Type B pancreatic cell (in vitro differentiated cells): ENCODE measurements at places on chromosomes 4 and X.

- DNase-seq, result no peak
Measured at GRCh38 chr4:142378179-142378578, 467.9 kb downstream of the INPP4B start.

DNA sequence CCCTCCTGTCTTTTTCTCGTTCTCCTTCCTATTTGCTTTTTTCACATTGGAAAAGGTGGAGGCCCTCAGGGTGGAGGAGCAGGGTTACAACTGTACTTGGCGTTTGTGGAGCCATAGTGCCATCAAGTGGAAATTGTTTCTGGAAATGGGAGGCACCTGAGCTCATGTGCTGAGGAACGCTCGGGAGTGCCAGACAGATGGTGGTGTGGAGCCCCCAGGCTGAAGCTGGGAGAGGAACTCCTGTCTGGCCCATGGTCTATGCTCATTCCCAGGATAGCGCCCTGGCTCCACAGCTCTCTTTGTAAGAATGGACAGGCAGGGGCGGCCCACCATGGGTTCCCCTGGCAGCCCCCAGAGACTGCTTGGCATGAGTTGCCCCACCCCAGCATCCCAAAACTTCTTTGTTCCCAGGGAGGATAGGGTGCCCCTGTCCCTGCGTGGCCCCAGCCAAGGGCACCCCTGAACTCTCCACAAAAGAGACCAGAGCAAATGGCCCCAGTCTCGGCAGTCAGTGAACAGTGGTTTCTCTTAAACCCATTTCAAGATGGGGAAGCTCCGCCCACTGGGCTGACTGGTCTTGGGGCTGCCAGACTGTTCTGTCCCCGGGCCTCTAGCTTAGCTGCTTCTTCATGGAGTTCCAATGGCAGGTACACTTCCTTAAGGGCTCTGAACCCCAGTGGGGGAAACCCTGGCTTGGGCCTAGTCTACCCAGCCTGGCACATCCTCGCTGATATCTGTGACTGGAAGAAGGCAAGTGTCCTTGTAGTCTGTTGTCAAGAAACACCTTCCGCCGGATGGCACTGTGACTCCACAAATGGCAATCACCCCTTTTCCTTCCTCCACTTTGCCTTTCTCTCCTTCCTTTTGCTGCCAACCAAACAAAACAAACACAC, 70.1 kb downstream of the NBDY start:
- DNase-seq, result peak; percentile 55

- DNase-seq, result no peak
Measured at GRCh38 chr4:101599620-101600019, 190.9 kb upstream of the BANK1 start.

DNA sequence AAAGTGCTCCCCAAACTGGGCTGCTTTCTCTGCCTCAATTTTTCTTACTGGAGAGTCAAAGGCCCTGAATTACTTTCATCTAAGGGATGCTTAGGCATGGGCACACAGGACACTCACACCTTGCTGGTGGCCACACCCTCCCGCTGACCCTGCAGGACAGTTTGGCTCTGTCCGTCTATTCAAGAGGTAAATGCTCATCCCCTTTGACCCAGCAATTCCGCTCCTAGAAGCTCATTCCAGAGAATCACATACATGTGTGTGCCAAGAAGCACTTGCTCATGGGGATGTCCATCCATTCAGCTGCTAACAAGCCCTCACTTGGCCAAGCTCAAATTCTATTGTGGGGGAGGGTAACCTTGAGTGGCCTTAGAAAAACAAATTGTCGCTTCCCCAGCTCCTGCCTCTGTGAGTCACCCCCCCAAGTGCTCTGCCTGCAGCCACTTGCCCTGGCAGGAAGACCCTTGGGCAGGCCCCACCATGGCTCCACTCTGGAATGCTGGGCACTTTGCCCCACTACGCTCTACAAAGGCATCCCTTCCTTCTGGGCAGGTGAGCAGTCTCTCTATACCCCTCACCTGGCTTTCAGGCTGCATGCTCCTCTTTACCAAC, 54.5 kb downstream of the HTRA3 start:
- peak; percentile 51 for DNase-seq

GRCh38 chr4:141144207-141144606, 10.9 kb upstream of the RNF150 start:
- no peak for DNase-seq

GRCh38 chrX:15564981-15565579, 35.7 kb downstream of the ACE2 start:
- DNase-seq, result no peak

DNA sequence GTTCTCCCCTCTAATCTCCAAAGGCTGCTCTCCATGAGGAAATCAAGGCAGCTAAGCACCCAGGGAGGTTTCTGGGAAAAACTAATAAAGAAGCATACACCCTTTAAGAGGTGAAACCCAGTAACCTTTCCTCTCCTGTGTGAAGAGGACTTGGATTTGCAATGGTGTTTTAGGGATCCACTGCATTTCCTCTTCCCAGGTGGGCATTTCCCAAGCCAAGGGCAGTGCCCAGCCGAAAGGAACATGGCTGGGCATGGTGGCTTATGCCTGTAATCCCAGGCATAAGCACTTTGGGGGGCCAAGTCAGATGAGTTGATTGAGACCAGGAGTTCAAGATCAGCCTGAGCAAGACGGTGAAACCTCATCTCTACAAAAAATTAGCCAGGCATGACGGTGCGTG, 5.4 kb upstream of the ZNF185 start:
- DNase-seq, result no peak

- peak; percentile 83 for DNase-seq
Measured at GRCh38 chr4:3791910-3792542, 25.8 kb downstream of the ADRA2C start.

- DNase-seq, result no peak
Measured at GRCh38 chrX:155889328-155889727, 8.2 kb downstream of the VAMP7 start.

GRCh38 chrX:54891573-54891972, 29.1 kb upstream of the TRO start:
- DNase-seq, result no peak

- no peak for DNase-seq
Measured at GRCh38 chr4:94251094-94251493, 43.4 kb downstream of the SMARCAD1 start.

- DNase-seq, result no peak
Measured at GRCh38 chr4:62544428-62544827, 1344.3 kb downstream of the ADGRL3 start.

GRCh38 chr4:24015782-24016181, 125.9 kb upstream of the PPARGC1A start:
- no peak for DNase-seq

DNA sequence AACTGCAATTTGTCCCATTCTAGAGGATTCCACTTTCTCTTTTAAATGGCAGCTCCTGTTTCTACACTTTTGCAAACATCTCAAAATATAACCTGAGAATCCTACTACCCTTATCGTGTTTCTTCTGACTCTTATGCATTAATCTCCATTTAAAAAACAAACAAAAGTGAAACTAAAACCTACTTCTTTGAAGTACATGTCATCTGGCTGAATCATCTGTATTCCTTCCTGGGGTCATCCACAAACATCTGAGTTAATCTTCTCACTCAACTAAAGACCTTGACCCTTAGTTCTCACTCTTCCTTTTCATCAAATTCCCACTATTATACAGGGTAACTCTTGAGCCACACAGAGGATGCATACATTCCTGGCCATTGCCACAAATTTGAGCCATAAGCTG, 584.8 kb downstream of the PPARGC1A start:
- no peak for DNase-seq

DNA sequence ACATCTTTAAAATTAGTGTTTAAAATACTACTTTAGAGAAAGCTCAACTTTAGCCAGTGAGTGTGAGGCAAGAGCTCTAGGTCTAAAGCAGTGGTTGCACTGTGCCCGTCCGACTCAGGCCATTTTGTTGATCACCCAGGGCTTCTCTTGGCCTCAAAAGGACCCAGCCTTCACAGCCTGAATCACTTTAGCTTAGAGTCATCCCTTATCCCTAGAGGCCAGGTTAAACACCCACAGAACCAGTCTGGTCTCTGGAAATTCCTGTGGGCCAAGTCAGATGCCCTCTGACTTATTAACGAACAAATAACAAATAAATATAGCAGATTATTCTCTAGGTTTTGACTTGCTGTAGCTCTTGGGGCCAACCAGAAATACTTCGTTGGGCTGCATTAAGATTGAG, 102.3 kb downstream of the WWC2 start:
- no peak for DNase-seq

- no peak for DNase-seq
Measured at GRCh38 chr4:17811078-17811603, 362 bp downstream of the NCAPG start.

DNA sequence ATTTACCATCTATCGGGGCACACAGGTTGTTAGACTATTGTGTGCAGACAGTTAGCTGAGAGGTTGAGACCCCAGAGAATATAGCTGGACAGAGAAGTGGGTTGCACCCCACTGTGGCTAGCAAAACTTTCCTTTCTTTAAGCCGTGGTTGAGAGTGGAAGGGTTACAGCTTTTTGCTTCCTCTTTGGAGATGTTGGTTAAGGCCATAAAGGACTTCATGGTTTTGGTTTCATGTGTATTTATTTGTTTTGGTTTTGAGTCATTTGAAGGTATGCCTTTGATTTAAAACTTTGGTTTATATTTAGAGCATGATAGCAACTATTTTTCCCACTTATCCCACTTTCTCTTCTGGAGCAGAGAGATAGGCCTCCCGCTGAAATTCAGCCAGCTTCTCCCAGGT, 274.3 kb upstream of the IL1RAPL1 start:
- DNase-seq, result no peak

GRCh38 chrX:34503119-34503518, 154.0 kb downstream of the TMEM47 start:
- no peak for DNase-seq

- no peak for DNase-seq
Measured at GRCh38 chr4:88446124-88446523, 10.8 kb upstream of the HERC5 start.

DNA sequence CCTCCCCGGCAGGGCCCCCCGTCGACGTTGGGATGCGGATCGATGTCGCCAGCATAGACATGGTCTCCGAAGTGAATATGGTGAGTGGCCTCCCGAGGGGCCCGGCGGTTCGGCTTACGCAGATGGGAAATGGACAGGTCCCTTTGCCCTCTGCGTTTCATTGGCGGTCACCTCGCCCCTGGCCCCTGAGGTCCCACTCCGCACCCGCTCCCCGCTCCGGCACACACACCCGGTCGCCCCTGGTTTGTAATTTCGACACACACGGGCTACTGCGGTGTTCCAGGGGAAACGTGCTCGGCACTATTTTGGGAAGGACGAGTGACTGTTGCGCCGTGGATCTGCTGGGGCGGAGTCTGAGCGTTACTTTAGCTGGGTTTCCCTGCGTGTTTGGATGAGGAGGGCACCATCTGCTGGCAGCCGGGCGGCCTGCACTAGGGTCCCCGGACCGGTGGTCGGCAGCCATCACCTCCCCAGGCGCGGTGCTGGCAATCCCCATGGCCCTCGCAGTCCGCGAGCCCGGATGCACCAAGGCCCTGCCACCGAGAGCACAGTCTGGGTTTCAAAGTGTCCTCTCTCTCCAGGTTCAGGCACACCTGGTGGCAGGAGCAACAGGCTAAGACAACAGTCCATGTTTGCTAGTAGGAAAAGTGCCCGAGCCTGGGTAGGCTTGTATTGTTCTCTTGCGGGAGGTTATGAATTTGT, 1.2 kb downstream of the GABRB1 start:
- DNase-seq, result peak; percentile 81

DNA sequence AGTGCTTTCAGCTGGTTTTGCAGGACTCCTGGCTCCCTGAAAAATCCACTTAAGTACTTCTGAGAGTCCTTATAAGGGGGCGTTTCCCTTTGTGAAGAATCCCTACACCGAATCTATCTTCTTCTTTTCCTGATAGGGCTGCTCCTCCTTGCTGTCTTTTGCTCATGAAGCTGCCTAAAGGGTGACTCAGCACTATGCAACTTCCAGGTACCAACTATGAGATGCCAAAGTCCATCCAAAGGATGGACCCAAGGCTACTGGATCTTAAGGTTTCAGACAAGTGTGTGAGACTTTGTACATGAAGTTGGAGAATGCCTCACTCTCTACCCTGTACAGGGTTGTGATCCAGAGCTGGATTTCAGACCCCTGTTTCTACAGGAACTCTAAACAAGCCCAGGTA, 485.0 kb upstream of the FAT1 start:
- no peak for DNase-seq

DNA sequence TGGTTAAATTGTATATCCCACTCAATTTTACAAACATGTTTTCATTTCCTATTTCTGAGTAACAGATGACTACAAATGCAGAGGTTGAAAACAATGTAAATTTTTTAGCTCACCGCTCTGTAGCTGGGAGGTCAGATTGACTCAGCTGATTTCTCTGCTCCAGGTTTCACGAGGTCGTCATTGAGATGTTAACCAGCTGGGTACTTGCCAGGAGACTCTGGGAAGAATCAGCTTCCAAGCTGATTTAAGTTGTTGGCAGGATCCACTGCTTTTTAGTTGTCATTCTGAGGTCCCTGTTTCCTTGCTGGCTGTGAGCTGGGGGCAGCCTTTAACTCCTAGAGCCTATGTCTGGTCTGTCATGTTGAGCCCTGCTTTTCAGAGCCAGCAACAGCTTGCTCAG, 864.3 kb upstream of the AGA start:
- DNase-seq, result no peak

DNA sequence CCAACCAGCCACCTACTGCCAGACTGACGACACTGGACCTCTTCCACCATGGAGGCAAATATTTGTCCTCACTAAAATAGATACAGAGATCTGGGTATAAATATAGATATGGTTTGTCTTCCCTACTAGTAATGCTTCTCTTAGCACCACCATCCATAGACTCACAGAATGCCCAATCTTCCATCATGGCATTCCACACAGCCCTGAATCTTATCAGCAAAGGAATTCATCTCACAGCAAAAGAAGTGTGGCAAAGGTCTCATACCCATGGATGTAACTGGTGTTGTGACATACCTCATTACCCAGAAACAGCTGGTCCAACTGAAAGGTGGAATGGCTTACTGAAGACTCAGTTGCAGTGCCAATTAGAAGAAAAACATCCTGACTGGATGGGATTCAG, 47.2 kb upstream of the HS6ST2 start:
- DNase-seq, result no peak
